ENCODE measurements at places on chromosomes 6 and 20.
A peak's percentile ranks its signal among the peaks of the same experiment; 100 is the strongest.

- no peak for DNase-seq
Measured at GRCh38 chr6:30013291-30013922, 47.7 kb upstream of the POLR1H start.

- DNase-seq: no peak
Measured at GRCh38 chr6:14222956-14223355, 105.4 kb downstream of the CD83 start.

DNA sequence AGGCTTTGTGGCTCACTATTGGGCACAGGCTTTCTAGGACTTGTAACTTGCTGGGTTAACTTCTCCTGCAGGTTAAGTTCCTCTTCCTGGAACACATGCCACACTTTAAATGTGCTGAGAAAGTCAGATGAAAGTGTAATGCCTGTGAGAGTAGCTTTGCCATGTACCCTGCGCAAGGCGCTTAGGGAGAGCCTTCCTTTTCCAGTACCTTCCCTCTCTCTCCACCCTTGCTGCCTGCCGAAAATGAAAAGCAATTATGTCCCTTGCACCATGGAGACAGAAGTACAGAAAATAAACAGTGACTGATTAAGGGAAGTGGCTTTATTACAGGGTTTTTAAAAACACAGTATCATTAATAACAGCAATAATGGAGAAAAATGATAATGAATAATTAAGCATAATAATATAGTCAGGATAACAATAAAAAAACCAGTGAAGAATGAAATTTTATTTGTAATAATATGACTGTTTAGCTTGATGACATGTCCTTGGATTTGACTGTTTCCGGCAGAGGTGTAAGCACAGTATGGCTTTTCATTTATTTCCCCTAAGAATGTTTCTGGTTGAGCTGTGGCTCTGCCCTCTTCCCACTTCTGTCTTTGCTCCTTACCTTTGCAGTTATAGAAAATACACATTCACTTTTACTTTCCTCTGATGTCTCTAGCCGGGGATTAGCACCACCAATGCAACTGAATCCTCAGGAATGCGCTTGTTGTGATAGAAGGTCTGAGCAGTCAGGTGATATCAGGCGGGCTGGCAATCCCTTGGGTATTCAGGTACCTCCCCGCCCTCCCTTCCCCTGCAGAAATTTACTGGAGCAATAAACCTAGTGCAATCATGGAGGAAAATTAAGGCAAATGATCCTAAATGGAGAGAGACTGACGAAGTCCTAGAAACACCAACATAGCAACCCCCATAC is 472.3 kb upstream of the CITED2 start:
- DNase-seq: no peak

DNA sequence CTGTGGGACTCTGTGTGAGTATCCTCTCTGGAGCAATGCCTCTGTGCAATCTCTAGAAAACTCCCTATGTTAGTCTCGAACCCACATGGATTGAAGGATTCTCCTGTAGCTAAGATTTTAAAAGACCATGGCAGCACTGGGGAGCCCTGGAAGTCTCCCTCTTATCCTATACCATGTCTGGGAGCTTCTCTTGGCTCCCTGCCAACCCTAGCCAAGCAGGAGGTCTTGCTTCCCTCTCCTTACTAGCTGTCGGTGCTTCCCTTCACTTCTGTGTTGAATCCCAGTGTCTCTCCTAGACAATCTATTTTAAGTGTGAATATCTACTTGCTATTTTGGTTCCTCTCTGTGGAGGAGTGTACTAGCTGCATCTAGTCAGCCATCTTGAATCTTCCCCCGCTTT is 118.8 kb upstream of the NRN1 start:
- no peak for DNase-seq

DNA sequence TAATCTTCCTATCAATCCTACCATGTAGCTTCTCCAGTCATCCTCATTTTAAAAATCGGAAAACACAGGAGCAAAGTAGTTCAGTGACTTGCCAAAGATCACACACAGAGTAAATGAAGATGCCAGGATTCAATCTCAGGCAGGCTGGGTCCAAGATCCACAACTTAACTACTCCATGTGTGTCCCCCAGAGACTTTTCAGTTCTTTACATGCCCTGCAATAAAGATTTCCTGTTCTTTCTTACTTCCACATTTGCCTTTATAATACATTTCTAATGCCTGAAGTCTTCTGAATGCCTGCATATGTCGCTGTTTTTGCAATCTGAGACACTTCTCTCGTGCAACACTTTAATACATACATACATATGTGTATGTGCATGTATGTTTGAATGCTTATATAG is 121.7 kb upstream of the MARCKS start:
- no peak for DNase-seq

- DNase-seq: no peak
Measured at GRCh38 chr6:49764571-49765236, 20.5 kb upstream of the CRISP3 start.

DNA sequence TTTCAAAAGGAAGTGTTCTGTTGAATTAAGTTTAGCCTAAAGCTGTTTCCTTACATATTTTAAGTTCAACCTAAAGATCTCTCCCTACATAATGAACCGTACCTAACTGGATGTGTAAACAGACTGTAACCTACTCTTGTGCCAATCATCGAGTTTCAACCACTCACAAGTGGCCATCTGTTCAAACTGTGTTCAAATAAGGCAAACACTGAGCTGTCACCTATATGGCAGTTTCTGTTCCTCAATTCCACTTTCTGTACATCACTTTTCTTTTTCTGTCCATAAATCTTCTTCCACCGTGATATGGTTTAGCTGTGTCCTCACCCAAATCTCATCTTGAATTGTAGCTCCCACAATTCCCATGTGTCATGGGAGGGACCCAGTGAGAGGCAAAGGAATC is 428.6 kb downstream of the HACE1 start:
- no peak for DNase-seq

DNA sequence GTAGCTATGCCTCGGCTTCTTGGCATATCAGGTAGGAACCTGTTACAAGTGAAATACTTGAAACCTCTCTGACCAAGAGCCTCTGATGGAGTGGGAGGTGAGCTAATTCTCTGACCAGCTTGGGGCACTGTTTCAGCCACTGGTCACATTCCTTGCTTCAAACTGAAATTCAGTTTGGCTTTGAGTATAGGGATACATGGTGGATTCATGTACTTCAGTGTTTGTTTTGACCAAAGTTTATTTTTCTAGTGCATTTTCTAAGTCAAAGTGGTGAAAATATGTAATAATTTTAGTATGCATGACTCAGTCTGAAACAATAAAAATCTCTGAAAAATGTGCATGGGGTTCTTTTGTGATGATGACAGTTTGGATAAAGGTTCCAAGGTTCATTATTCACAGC is 18.6 kb downstream of the TTPAL start:
- no peak for DNase-seq

GRCh38 chr20:3754276-3754630 is 13.3 kb downstream of the ADISSP start:
- no peak for DNase-seq

DNA sequence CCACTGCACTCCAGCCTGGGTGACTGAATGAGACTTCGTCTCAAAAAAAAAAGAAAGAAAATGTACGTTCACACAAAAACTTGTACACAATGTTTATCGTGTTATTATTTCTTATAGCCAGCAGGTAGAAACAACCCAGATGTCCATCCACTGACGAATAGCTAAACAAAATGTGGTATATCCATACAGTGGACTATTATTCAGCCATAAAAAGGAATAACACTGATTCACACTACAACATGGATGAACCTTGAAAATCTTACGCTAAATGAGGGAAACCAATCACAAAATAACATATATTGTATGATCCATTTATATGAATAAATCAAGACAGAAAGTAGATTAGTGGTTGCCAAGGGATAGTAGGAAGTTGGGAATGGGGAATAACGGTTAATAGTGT is 75.1 kb upstream of the EPB41L1 start:
- no peak for DNase-seq

GRCh38 chr6:44237021-44237812 is 9.7 kb upstream of the HSP90AB1 start:
- peak; percentile 67 for DNase-seq

- DNase-seq: no peak
Measured at GRCh38 chr6:7730001-7730783, 4.3 kb downstream of the BMP6 start.

DNA sequence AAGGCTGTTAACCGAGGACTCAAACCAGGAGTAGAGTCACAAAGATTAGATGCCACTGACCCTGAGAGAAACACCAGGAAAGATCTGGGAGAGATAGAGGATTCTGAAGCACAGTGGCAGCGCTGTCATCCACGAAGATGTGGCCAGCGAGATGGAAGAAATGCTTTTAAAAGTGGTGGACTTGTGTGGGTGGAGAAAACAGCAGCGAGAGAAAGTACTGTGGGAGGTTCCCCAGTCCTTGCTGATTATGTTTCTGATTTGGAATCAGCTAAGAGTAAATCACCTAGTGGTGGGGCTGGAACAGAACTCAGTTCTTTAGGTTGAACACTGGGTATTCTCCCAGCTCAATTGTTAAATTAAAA is 435 bp upstream of the ZNF322 start:
- DNase-seq: no peak

GRCh38 chr20:47042464-47042863 is 147.8 kb downstream of the EYA2 start:
- no peak for DNase-seq

GRCh38 chr6:119209452-119210205 is 131.2 kb upstream of the FAM184A start:
- DNase-seq: no peak

DNA sequence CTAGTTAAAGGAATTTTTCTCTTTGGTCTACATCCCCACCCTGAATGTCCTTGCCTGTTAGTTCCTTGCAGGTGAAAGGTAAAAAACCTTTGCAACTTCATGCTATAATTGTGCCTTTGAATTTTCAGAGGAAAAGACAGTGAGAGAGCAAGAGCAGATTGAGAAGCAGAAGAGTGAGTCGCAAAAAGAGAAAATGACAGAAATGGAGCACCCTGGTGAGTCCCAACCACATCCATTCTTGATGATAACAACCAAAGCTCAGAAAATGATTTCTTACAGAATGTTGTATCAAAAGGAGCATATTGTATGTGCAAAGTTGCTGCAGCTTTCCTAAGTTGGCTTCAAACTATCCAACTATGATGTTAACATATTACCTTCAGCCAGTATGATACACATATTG is 165.2 kb upstream of the CENPW start:
- DNase-seq: no peak

- DNase-seq: no peak
Measured at GRCh38 chr6:100891079-100891478, 9.9 kb upstream of the ASCC3 start.

DNA sequence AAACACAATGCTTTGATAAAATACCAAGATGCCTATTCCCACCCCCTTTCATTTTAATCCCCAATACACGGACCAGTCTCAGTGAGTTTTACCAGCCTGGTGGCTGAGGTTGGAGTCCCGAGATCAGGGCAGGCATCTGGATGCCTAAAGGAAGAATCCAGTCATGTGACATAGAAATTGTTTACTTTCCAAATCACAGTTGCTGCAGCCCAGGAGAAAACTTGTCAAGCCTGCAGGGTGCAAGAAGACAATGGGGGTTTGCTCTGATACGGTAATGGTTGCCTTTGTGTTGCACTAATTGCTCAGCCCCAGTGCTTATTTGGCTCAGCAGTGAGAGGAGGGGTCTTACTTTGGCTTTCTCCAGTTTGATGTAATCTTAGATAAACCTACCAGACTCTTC is 308.5 kb upstream of the POU3F2 start:
- no peak for DNase-seq

DNA sequence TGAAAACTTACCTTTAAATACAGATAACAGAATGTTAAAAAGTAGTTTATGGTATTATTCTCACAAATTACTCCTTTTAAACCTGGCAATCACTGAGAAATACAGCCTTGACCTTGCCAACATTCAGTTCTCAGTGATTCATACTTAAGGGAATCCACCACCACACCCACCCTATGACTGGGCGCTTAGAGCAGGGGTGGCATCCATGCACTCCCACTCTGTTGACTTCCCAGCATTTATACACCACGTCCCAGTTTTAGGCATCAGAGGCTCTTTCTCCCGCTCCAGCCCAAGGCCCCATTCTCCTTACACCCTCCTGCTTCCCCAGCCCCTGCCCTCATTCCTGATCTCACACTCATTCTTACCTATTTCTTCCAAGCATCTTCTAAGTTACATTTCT is 16.3 kb downstream of the TRAF3IP2 start:
- no peak for DNase-seq

DNA sequence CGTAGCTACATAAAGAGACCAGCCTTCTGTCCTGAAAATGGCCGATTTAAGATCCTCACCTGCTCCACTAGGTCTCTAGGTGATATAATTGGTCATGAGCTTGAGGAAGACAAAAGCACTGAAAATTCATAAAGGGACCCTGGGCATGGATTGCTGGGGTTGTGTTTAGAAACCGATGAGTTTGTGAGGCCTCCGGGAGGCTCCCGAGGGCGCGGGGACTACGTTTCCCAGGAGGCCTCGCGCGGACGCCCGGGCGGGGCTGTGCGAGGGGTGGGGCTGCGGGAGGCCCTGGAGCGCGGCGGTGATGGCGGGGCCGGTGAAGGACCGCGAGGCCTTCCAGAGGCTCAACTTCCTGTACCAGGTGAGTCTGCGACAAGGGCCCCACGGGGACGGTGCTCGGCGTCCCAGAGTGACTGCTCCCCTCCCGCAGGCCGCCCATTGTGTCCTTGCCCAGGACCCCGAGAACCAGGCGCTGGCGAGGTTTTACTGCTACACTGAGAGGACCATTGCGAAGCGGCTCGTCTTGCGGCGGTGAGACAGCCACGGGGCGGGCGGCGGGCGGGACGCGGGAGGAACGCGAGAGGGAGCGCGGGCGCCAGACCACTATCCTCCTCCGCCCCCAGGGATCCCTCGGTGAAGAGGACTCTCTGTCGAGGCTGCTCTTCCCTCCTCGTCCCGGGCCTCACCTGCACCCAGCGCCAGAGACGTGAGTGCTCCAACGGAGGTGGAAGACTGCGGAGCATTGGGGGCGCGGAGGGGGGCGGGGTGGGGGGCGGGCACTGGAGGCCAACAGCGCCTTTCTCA is at the start of gene RPP21:
RPP21 (plus strand) TSS at position 289 of the 804 bp plus-strand sequence; CDS start at position 305, 16 bp downstream.
- peak; percentile 85 for DNase-seq

DNA sequence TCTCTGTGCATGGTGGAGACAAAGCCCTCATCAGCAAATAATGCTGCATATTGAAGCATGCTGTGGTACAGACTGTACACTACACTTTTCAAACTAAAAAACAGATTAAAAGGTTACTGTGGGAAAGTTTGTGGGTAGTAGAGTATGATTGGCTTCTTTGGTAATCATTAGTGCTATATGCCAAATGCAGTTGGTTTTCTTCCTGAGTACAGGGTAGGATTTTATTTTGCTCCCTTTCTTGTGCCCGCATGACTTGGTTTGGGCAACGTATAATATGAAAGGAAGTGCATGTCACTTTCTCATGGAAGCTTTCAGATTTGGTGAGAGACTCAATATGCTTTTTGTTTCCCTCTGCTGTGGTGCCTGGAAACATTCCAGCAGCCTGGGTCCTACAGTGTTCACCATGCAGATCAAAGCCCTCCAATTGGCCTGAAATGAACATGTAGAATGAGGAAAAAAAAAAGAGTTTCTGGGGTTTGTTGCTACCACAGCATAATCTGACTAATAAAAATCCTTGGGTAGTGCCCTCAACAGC is 270.7 kb upstream of the ADGRB3 start:
- DNase-seq: no peak

- DNase-seq: no peak
Measured at GRCh38 chr6:158761746-158762145, 57.4 kb downstream of the EZR start.

Measured in stimulated activated CD4-positive, alpha-beta T cell treated with anti-CD3 and anti-CD28 coated beads, Interleukin-1b, Interleukin-23, amount 100 ng/mL, for 24 hours (primary cell).